Panc1 (cell line): ENCODE measurements at places on chromosomes 1 and 21. TPM values are rescaled to one million over a fixed set of nuclear protein-coding genes. Genes with fewer than 3 reads are reported as not detected.

BEND5 gene
- not detected for total RNA-seq

RPE65 gene
- total RNA-seq = not detected

WLS gene
- 29.6 TPM for total RNA-seq

CFAP45 gene
- total RNA-seq = 1.6 TPM

XKR8 gene
- total RNA-seq = 10.6 TPM

SELE gene
- total RNA-seq = not detected

AMY2A gene
- 0.28 TPM for total RNA-seq

SLC45A1 gene
- 11.3 TPM for total RNA-seq

C8B gene
- not detected for total RNA-seq

KRTAP21-2 gene
- not detected for total RNA-seq

- no peak overlapping the region for H3K27ac ChIP-seq
- no peak for DNase-seq
- H3K36me3 ChIP-seq = no peaks in the 10 kb centered on the region
- no peaks in the 10 kb centered on the region; the same call in 1 of the 2 replicates for H3K4me1 ChIP-seq
These were observed 10.5 kb upstream of the DNAJB4 start for GRCh38 chr1:77994117-77994705.

- no peaks in the 10 kb centered on the region for H3K36me3 ChIP-seq
- no peaks in the 10 kb centered on the region; the same call in 1 of the 2 replicates for H3K27me3 ChIP-seq
- H3K27ac ChIP-seq = no peak overlapping the region
- no peaks in the 10 kb centered on the region for H3K4me1 ChIP-seq
These were observed 17.3 kb upstream of the PCSK9 start for GRCh38 chr1:55021942-55022546.

DNA sequence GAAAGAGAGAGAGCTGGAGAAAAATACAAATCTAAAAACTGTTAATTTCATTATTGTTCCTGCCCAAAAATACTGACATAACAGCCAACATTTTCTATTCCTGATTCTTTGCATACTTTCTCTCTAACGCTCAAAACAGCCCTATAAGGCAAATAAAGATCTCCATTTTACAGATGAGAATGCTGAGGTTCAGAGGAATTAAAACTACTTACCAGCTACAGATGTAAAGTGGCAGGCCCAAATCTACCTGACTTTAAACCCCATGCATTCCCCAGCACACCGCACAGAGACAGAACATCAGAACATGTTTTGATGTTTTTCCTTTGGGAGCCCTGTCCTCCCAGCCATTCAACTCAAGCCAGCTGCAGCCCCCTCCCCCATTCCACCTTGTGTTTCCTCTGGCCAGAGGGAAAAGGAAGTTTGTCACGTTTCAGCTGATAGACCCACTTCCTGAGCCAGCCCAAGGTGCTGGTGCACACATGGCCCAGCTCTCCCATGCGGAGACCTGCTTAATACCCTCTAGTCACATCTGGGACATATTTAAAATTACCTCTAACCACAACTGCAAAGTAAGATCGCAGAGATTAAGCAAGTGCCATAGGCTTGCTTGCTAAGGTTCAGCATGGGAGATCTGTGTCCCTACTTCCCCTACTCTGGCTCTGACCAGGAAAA, 133.1 kb upstream of the NFIA start:
- 0 out of 2 replicates have a peak, but pooled peaks cover 2% of the 10 kb centered on the region for H3K36me3 ChIP-seq
- H3K4me1 ChIP-seq = no peaks in the 10 kb centered on the region
- no peak overlapping the region for H3K27ac ChIP-seq
- H3K27me3 ChIP-seq = peaks cover 19% of the 10 kb centered on the region
- no peak overlapping the region for H3K4me3 ChIP-seq

- H3K4me3 ChIP-seq = no peak overlapping the region
- H3K36me3 ChIP-seq = peaks cover 3% of the 10 kb centered on the region; the same call in 1 of the 2 replicates
- H3K4me1 ChIP-seq = peaks cover 6% of the 10 kb centered on the region; the same call in 1 of the 2 replicates
- no peak overlapping the region for H3K27ac ChIP-seq
These were observed 2.8 kb upstream of the ZNF678 start for GRCh38 chr1:227560393-227561173.

GRCh38 chr1:176903474-176903873, 261.0 kb downstream of the ASTN1 start:
- H3K27me3 ChIP-seq = peaks cover 25% of the 10 kb centered on the region
- H3K27ac ChIP-seq = no peak overlapping the region
- no peak overlapping the region for H3K4me3 ChIP-seq
- no peaks in the 10 kb centered on the region for H3K4me1 ChIP-seq
- no peaks in the 10 kb centered on the region for H3K36me3 ChIP-seq

DNA sequence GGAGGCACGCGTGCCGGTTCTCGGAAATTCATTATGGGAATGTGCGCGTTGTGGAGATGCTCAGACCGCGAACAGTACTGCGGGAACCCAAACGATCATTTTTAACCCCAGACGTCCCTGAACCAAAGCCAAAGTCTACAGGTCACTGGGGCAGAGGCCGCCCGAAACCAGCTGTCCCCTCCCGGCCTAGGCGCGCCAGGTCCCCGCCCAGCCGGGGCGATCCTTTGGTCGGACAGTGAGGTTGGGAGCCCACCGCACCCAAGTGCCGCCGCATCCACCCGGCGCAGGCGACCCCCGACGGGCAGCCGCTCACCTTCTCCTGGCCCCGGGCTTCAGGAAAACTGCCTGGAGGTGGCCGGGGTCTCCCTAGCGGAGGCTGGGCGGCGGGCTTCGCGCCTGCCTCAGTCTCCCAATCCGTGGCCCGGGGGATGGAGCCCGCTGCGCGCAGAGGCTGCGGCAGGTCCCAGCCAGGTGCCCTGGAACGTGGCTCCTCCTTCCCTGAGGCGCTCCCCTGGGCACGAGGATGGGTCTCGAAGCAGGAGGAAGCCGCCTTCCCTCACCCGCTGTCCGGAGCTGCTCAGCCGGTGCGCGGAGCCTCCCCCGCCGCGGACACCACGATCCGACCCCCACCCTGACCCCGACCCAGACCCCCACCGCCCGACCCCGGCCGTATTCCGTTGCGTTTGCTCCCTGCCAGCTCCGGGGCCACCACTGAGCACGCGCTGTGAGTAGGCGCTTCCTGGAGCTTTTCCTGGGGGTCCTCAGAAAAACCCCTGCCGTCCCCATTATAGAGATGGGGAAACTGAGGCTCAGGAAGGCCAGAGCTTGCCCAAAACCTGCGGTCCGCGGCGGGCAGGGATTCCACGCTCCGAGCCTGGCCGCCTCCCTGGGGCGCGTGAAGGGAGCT, 8.1 kb upstream of the SLX9 start:
- H3K36me3 ChIP-seq = no peaks in the 10 kb centered on the region
- peak overlapping the region; percentile 39; the same call in 1 of the 2 replicates for H3K27ac ChIP-seq
- H3K4me1 ChIP-seq = peaks cover 24% of the 10 kb centered on the region
- no peaks in the 10 kb centered on the region for H3K27me3 ChIP-seq
- DNase-seq = no peak
- H3K4me3 ChIP-seq = peak overlapping the region; percentile 29

- DNase-seq = no peak
- H3K4me1 ChIP-seq = peaks cover 42% of the 10 kb centered on the region
These were observed 25.8 kb downstream of the ABCA4 start for GRCh38 chr1:94095112-94095637.

- no peak overlapping the region for H3K4me3 ChIP-seq
- no peak overlapping the region for H3K27ac ChIP-seq
- H3K27me3 ChIP-seq = no peaks in the 10 kb centered on the region
These were observed 55.0 kb downstream of the SLC35D1 start for GRCh38 chr1:66998972-66999371.

- no peak for DNase-seq
- H3K36me3 ChIP-seq = no peaks in the 10 kb centered on the region
- no peak overlapping the region for H3K4me3 ChIP-seq
- peaks cover 10% of the 10 kb centered on the region for H3K4me1 ChIP-seq
These were observed 125.9 kb upstream of the IRF2BP2 start for GRCh38 chr1:234735916-234736315.

- H3K27ac ChIP-seq = no peak overlapping the region
- no peak overlapping the region for H3K4me3 ChIP-seq
- no peaks in the 10 kb centered on the region for H3K36me3 ChIP-seq
- no peaks in the 10 kb centered on the region; the same call in 1 of the 2 replicates for H3K27me3 ChIP-seq
- DNase-seq = no peak
- no peaks in the 10 kb centered on the region for H3K4me1 ChIP-seq
These were observed 267.3 kb downstream of the LTN1 start for GRCh38 chr21:28725396-28725795.

DNA sequence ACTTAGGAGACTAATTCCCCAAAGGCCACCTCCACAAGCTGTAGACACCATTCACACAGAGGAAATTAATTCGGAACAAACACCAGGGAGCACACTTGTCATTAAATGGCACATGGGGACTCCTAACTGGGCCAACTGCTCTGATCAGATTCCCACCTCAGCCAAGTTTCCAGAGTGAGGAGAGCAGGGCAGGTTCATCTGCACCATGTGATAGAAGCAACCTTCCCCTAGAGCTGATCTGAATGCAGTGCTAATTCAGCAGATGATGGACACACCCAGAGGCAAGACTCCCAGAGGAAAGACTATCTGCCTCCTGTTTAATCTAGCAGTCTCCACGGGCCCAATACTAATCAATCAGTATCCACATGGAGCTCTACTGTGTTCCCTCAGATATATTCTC, 147.0 kb downstream of the VAV3 start:
- no peaks in the 10 kb centered on the region for H3K27me3 ChIP-seq
- no peak overlapping the region for H3K4me3 ChIP-seq
- DNase-seq = no peak
- H3K36me3 ChIP-seq = no peaks in the 10 kb centered on the region
- H3K27ac ChIP-seq = no peak overlapping the region

DNA sequence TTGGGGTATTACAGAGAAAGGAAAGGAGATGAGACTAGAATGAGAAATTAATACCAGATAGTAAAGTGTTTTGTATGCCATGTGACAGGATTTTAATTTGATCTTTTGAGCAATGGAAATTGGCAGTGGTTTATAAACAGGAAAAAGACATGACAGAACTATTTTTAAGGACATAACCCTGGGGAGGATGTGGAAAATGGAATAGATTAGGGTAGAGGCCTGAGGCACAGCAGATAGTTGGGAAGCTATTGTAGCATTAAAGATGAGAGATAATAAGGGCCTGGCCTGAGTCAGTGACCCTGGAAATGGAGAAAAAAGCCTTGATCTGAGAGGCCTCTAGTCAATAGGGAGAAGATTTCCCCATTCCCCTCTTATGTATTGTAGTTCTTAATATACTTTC, 22.1 kb upstream of the KCNA3 start:
- H3K36me3 ChIP-seq = no peaks in the 10 kb centered on the region
- H3K27me3 ChIP-seq = peaks cover 4% of the 10 kb centered on the region
- no peaks in the 10 kb centered on the region for H3K4me1 ChIP-seq
- no peak overlapping the region for H3K4me3 ChIP-seq

DNA sequence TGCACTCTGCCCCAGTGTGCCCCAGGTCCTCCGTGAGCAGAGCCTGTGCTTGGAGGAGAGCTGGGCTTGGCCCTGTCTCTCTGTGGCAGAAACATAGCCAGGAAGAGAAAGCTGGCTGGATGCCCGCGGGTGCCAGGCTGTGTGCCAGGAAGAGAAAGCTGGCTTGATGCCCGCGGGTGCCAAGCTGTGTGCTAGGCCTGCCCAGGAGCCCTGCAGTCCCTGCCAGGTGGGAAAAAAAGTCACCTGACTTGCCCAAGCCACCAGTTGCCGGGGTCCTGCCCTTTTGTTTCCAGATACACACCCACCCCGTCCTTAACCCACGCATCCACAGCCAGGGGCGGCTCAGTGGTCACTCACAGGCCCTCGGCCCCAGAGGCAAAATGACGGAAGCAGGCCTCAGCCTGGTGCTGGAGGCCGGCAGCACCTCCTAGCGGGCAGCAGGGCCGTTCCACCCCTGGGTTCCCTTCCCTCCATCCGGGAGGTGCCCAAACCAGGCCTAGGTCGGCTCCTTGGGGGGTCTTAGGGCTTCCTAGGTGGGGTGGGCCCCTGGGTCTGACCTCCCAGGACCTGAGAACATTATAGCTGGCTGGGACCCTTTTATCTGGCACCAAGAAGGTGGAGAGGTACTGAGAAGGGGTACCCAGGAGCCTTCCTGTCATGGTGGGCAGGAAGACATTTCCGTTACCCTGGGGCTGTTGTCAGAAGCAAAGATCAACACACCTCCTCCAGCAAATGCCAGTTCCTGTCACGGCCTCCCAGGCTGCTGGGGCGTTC, 9.1 kb downstream of the ITGB2 start:
- DNase-seq = no peak
- peaks cover 36% of the 10 kb centered on the region for H3K4me1 ChIP-seq
- H3K27ac ChIP-seq = peak overlapping the region; percentile 70
- no peaks in the 10 kb centered on the region for H3K36me3 ChIP-seq
- H3K4me3 ChIP-seq = no peak overlapping the region

- no peaks in the 10 kb centered on the region for H3K36me3 ChIP-seq
- no peak for DNase-seq
- peak overlapping the region; percentile 76 for H3K27ac ChIP-seq
- H3K27me3 ChIP-seq = no peaks in the 10 kb centered on the region; the same call in 1 of the 2 replicates
- H3K4me3 ChIP-seq = peak overlapping the region; percentile 76
- peaks cover 24% of the 10 kb centered on the region for H3K4me1 ChIP-seq
These were observed 683 bp downstream of the LRRC8D start for GRCh38 chr1:89821322-89822108.

DNA sequence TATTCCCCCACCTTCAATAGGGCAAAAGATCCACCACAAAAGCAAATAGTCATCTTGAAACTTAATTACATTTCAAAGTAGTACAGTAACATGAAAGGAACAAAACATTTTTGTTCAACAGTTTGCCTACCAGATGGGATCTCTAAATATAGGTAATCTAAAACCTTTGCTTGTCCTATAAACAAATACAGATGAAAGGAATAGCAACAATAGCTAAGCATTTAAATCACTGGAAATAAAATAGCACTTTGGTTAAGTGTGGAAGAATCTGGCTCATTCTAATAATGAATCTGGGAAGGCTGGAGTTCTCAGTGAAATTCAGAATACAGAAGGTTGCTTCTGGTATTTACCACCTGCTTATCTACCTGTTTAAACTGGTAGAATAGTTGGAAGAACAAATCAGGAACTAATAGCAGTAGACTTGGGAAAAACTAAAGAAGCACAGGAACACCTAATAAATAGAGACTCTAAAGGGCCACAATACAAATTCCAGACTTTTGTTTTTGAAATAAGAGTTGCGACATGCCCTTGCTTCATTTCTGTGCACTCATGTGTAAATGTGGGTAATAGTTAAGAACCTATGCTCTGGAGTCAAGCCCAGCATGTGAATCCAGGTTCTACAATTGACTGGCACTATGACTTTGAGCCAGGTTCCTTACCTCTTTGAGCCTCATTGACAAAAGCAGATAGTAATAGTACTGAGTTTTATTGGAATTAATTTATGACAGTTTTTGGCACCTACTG, 2.3 kb upstream of the LYPLAL1 start:
- H3K27ac ChIP-seq = no peak overlapping the region
- peaks cover 11% of the 10 kb centered on the region; the same call in 1 of the 2 replicates for H3K4me1 ChIP-seq
- H3K36me3 ChIP-seq = peaks cover 4% of the 10 kb centered on the region
- DNase-seq = no peak

- H3K4me1 ChIP-seq = no peaks in the 10 kb centered on the region
- no peaks in the 10 kb centered on the region for H3K36me3 ChIP-seq
- no peak overlapping the region for H3K27ac ChIP-seq
- DNase-seq = no peak
- H3K27me3 ChIP-seq = peaks cover 6% of the 10 kb centered on the region; the same call in 1 of the 2 replicates
These were observed 131.6 kb downstream of the TLR5 start for GRCh38 chr1:223011505-223011856.

DNA sequence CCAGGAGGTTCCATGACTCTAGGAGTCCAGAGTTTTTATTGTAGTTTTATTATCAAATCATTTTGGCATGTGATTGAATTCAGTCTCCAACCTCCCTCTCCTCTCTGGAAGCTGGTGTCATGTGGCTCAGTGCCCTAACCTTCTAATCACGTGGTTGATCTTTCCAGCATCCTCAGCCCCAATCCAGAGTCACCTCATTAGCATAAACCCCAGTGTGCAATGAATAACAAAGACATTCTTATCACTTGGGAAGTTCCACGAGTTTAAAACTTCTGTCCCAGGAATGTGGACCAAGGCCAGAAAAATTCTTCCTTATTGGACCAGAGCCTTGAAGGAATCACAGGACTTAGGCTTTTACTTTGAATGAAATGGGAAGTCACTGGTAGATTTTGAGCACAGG, 52.2 kb downstream of the KIRREL1 start:
- peaks cover 57% of the 10 kb centered on the region for H3K4me1 ChIP-seq
- H3K36me3 ChIP-seq = no peaks in the 10 kb centered on the region
- H3K4me3 ChIP-seq = no peak overlapping the region
- H3K27me3 ChIP-seq = no peaks in the 10 kb centered on the region
- DNase-seq = no peak
- peak overlapping the region; percentile 51; the same call in 1 of the 2 replicates for H3K27ac ChIP-seq
